ENCODE measurements at places on chromosomes 16 and 17.

DNA sequence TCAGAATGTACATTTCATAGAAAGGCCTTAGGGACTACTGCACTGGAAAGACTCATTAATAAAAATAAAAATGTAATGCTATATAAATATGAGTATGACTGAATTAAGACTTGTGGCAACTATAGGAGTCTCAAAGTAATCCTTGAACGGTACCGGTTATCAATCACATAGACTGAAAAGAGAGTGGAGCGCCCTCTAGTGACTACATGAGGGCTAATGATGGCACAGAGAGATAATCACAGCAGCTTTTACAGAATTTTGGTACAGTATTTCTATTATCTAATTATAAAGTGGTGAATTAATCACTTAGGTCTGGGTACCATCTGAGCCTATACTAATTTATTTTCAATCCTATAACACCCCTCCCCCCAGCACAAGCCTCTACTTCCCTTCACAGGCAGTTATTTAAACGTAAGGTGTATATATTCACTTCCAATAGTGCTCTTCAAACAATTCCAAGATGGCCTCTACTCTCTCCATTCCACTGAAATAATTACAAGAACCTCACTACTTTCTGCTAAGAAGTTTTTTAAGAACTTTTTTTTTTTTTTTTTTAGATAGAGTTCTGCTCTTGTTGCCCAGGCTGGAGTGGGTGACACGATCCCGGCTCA is 40.7 kb upstream of the ANKFY1 start:
- DNase-seq = peak; percentile 64

DNA sequence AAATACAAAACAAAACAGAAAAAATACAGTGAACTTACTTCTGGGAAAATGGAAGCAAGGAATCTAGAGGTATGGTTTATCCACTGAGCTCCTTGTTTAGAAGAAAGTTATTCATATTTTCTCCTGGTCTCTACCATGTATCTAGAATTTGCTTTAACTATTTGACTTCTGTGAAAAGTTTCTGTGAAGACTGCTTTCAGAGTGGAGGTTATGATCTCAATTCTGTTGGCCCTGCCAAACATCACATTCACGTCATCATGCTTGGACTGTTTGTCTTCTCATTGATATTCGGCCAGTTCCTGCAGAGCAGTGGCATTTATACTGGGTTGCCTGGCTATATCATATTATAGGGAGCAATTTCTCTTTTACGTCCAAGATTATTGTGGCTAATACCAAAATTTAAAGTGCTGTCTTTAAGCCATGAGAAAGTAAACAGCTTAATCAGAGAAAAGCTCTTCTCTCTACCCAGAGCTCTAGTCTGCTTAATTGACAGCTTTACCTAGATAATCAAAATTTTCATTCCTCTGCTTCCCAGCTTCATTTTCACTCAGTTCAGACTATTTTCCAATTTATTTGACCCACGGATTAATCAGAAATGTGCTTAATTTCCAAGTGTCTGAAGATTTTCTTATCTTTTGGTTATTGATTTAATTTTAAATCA is at the start of gene ABCA8:
Gene ABCA8 (minus strand): TSS at position 212 of the 661 bp plus-strand sequence. CDS start 13,358 bp downstream, outside the sequence.
- no peak for DNase-seq

GRCh38 chr17:2138318-2138717 is 83.4 kb downstream of the HIC1 start:
- DNase-seq = no peak

GRCh38 chr17:1796800-1797199 is 32.9 kb downstream of the SMYD4 start:
- DNase-seq = no peak

GRCh38 chr17:48175692-48176470 is 68.3 kb downstream of the SNX11 start:
- DNase-seq = no peak

DNA sequence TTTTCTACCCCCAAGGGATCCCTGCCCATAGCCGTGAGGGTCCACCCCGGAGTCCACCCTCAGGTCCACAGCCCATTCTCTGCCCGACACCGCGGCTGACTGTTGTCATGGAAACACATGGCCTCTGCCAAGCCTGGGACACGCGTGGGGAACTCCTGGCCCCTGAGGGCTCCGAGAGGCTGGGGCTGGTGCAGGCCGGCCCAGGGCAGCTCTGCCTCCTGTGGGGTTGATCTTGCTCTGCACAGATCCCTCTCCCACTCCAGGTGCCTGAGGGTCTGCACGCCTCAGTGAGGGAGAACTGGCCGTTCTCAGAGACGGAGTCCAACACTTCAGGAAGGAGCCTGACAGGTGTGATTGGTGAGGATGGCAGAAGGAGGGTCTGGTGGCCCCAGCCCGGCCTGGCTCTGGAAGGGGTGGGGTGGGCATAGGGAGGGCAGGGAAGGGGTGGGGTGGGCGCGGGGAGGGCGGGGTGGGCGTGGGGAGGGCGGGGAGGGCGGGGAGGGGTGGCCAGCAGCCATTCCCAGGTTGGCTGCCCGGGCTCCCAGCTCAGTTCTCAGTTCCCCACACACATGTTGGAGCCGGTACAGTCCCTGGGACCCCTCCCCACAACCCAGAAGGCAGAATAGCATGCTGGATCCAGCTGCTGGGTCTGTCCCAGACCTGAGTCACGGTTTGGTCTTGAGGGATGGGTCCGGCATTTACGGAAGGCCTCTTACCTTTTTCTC is 6.4 kb downstream of the MRPL28 start:
- DNase-seq = no peak

GRCh38 chr17:38599398-38599856 is 6.3 kb downstream of the SRCIN1 start:
- DNase-seq = no peak

- DNase-seq = no peak
Measured at GRCh38 chr17:78144736-78145641, 1.2 kb upstream of the C17orf99 start.

DNA sequence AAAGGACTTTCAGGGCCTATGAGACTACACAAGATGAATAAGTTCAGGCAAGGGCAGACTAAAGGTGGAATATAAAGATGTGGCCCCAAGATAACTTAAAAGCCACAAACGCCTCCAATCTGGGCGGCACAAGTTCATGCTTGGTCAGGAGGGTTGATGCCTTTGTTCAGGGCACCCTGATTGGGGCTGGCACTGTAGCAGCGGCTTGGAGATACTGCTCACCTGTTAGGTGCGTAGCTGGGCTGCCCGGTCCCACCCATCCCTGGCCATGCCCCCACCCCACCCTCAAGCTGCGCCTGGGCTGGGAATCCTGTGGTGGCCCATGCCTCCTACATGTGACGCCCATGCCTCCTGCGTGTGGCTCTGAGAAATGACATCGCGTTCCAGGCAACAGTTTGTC is 12.5 kb upstream of the SLC13A2 start:
- DNase-seq = no peak

- no peak for DNase-seq
Measured at GRCh38 chr17:74720506-74720905, 7.8 kb upstream of the CD300LF start.

DNA sequence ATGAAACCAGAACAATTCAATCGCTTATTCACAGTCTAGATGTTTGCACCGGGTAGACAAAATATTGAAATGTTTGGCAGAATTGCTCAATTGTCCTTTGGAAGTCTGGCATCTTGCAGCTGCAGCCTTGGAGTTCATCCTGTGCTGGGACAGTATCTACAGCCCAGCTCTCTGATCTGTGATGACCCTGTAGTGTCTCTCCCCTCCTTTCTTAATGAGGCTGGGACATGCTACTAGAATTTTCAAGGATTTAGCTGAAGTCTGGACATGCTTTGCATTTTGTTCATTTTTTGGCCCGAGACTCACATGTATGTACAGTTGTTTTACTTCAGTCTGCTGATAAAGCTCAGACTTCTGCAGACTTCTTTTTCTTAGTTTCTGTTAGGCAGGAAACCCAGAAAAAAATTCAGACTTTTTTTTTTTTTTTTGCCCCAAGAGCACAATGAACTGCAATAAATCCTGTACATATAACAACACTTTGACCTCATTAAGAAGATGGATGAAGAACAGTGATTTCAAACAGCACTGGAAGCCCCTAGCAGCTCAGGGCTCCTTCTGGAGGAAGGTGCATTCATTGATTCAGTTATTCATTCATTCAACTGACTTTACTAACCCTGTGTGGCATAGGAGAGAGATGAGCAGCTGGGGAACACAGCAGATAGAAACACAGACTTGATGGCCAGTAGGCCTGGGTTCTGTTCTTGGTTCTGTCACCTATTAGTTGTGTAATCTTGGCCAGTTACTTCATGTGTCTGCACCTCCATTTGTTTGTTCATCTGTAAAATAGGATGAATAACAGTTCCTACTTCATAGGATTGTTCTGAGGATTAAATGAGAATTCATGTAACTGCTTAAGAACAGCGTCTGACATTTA is 210.0 kb downstream of the MAP2K4 start:
- DNase-seq = no peak

DNA sequence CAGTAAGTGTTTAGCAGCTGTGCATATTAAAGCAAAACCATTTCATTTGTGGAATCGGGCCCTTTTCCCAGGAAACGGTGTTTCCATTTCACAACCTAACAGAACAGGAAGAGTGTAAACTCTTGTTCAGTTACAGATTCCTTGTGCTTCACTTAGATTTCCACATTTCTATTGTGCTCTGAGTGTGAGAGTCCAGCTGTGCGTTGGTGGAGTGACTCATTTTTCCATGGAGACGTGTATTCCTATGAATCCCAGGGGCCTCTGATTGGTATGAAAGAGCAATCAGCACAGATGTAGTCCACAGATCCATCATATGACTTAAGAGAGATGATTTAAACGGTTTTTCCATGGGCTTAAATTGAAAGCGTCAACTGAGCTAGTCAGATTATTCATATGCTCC is 13.3 kb upstream of the CAVIN1 start:
- no peak for DNase-seq

DNA sequence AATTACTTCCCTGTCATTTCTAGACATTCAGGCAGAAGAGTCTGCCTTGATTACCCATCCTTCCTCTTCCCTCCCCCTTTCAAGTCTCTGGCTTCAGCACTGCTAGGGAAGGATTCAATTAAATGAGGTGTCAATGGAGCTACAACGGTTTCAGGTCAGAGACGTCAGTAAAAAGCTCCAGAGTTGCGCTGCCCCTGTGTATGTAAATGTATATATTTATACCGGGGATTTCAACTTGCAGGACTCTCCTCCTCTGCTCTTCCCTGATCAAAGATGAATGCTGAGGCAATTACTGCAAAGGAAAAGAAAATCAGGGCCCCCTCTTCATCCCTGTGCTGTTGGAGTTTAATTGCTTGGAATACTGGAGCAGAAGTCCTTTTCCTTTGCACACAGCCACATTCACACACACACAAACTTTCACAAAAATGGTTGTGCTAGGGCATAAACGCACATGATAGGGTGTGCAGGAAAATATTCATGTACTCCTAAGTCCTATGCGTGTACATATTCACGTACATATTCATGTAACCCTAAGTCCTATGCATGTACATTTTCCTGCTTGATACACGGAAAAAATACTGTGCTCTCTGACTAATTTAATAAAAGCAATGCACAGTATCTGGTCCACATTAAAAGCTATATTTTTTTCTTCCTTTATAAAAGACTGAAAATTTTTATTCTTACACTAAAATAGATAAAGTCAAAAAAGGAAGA is 129.7 kb upstream of the PMFBP1 start:
- DNase-seq = no peak

- DNase-seq = no peak
Measured at GRCh38 chr16:80029761-80030481, 429.4 kb upstream of the MAF start.

DNA sequence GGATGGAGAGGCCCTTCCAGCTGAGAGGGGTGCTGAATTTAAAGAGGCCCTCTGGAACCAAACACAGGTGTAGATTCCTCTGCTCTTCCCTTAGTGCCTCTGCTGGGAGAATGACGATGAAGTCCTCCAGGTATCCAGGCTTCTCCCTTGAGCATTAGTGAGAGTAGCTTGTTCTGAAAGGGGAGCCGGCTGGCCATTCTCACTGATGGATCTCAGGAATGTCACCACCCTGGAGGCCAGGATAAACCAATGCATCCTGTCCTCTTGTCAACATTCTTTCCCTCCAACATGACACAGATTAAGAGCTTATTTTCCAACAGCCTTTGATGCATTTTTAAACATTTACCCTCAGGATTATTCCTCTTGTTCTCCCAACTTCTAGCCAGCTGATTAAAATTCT is 325.5 kb downstream of the CA10 start:
- DNase-seq = no peak

DNA sequence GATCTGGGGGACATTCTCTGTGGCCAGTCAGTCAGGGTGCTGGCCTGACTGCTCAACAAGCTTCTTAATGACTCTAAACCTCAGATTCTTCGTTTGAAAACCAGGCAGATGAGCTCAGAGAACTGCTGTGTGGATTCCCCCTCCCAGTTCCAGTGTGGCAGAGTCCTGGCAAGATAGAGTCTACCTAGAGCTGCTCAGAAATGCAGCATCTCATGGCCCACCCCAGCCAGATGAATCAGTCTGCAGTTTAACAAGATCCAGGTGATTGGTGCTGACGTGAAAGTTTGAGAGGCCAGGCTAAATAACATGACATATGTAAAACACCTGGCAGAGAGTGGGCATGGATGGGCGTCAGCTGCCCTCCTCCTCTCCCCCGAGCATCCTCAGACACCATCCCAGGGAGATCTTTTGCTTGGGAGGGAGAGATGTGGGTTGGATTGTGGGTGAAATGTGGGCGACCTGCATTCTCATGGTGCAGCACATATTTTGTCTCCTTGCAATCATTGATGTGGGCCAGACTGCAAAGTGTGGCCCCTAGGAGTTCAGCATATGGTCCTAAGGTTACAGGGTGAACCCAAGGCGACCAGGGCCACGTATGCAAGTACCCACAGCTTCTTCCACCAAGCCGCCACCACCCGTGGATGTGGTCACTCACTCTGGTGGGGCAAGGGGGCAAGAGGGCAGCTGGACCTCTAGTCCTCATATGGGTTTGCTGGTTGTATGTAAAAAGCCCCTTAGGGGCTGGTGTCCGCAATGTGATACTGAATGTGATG is 19.5 kb downstream of the SOCS3 start:
- DNase-seq = no peak

- no peak for DNase-seq
Measured at GRCh38 chr16:14562691-14563491, 67.2 kb downstream of the PARN start.
